ENCODE measurements at places on chromosomes 3 and 15.

- DNase-seq, result no peak
These were observed 294.4 kb downstream of the OCA2 start for GRCh38 chr15:27804569-27805260.

- no peak for DNase-seq
These were observed 7.8 kb downstream of the DNAJB8 start for GRCh38 chr3:128458746-128459460.

DNA sequence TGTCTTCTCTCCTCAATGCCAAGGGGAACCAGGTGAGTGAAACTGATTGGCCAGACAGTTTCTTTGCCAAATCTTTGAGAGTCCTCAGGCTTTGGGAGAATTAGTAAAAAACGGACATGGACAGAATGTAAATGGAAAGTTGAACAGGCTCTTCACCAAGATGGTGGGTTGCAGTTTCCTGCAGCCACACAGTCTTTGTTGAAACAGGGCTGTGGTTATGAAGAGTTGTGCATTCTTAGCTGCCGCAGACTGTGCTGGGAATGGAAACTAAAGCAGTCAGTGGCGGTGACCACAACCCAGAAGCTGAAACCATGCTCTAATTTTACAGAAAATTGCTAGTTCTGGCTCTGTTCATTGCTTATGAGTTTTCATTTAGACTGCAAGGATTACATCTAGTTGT, 42.1 kb upstream of the TASOR start:
- DNase-seq, result no peak

GRCh38 chr3:152346058-152346457, 77.3 kb downstream of the MBNL1 start:
- no peak for DNase-seq

Measured in iPS DF 6.9 (cell line).